ENCODE measurements at places on chromosomes 5 and 9. TPM values are rescaled to one million over a fixed set of nuclear protein-coding genes. Genes with fewer than 3 reads are reported as not detected.

Gene LVRN
- total RNA-seq: not detected

Gene TAF11L5
- not detected for total RNA-seq

Gene NME5
- total RNA-seq: not detected

Gene DIPK1B
- total RNA-seq: 0.10 TPM

Gene ZBED3
- 3.3 TPM for total RNA-seq

Gene KDM3B
- 36.2 TPM for total RNA-seq

Gene RANBP3L
- total RNA-seq: 0.10 TPM

Gene GFI1B
- not detected for total RNA-seq

Gene CCL28
- total RNA-seq: 5.4 TPM

Gene CA9
- total RNA-seq: 0.52 TPM

Gene MEIKIN
- 1.9 TPM for total RNA-seq

Gene LTC4S
- not detected for total RNA-seq

Gene AGTPBP1
- total RNA-seq: 37.6 TPM

Gene EFNA5
- not detected for total RNA-seq

DNA sequence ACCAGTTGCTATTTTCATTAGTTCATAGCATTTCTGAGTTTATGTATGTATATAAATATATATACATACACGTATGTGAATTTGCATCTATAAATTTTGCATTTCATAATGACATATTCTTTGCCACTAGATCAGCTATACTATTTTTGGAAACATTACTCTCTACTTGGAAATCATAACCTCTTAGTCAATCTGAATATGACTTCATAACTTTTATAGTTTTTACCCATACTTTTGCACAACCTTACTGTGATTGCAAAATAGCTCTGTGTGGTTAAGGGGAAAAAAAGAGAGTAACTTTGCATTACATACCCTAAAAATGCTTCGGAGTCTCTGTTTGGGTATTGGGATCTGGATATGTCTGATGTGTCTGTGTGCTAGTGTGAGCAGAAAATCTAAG lies 44.9 kb upstream of the ADAMTSL1 start:
- DNase-seq: no peak
- H3K27me3 ChIP-seq: no peaks in the 10 kb centered on the region

DNA sequence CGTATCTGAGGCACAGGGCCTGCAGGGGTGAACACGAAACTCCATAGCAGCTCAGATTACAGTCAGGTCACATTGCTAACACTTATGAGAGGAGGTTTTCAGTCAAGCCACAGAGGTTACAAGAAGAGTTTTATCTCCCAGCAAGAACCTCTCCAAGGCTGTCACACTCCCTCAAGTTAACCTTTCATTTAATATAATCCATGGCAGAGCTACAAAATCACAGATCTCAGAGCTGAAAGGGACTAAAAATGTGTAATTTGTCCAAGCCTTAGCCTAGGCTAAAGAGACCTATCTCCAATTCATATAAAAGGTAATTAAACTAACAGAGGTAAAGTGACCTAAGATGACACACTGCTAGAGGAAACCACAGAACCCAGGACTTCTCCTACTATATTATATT lies 57.2 kb downstream of the MLANA start:
- H3K27me3 ChIP-seq: no peaks in the 10 kb centered on the region
- no peaks in the 10 kb centered on the region for H3K36me3 ChIP-seq
- peaks cover 19% of the 10 kb centered on the region for H3K4me1 ChIP-seq

GRCh38 chr9:120481248-120481647 lies 98.7 kb downstream of the CDK5RAP2 start:
- H3K4me3 ChIP-seq: no peak overlapping the region
- H3K4me1 ChIP-seq: no peaks in the 10 kb centered on the region
- no peaks in the 10 kb centered on the region for H3K27me3 ChIP-seq
- H3K36me3 ChIP-seq: peaks cover 21% of the 10 kb centered on the region

DNA sequence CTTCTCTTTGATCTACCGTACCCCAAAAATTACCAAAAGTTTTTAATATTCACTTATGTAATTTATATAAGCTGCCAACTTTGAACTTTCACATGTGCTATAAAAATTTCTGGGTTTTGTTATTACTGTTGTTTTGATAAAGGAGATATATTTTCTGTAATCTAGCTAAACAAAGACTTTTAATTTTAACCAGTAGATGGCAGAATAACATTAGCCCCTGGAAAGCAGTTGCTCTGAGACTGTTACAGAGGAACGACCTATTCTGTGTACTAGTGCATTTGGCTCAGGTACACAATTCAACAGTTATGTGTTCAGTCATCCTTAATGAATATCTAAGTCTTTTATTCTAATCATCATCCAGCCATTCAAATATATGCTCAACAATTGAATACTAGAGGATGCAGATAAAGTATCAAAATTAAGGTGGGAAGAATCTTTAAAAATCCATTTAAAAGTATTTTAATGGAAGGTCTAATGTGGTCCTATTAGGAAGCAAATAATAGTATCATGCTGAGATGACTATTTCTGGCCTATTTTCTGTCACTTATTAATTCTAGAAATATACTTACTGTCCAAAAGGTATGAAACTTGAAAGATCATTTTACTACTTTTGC lies 8.6 kb downstream of the KLHL9 start:
- H3K27ac ChIP-seq: no peak overlapping the region
- H3K36me3 ChIP-seq: peaks cover 8% of the 10 kb centered on the region
- peaks cover 41% of the 10 kb centered on the region for H3K4me1 ChIP-seq

DNA sequence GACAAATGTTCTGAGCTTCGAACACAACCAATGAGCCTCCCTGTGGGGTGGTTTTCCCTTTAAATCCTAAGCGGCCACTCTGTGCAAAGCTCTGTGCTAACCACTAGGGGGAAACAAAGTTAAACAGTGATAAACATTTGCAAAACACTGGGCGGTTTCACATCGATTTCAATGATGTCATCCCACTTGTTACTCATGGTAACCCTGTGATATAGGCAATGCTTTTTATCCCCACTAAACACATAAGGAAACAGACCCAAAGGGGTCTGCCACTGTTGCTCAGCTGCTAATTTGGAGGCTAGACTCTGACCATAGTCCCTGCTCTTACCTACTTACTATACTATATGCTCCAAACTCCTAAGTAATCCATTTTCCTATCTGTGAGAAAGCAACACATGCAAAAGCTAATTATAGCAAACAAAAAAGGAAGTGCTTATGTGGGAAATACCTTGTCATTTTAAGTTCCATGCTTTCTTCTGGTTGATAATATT lies 57.3 kb downstream of the PTPN3 start:
- no peaks in the 10 kb centered on the region for H3K36me3 ChIP-seq
- no peak overlapping the region for H3K27ac ChIP-seq
- no peak overlapping the region for H3K4me3 ChIP-seq
- H3K27me3 ChIP-seq: peaks cover 6% of the 10 kb centered on the region
- H3K4me1 ChIP-seq: peaks cover 16% of the 10 kb centered on the region
- DNase-seq: peak; percentile 79

GRCh38 chr9:95008151-95008771 lies 281.8 kb downstream of the AOPEP start:
- DNase-seq: no peak
- no peak overlapping the region for H3K4me3 ChIP-seq
- H3K36me3 ChIP-seq: no peaks in the 10 kb centered on the region
- H3K27me3 ChIP-seq: peaks cover 9% of the 10 kb centered on the region

DNA sequence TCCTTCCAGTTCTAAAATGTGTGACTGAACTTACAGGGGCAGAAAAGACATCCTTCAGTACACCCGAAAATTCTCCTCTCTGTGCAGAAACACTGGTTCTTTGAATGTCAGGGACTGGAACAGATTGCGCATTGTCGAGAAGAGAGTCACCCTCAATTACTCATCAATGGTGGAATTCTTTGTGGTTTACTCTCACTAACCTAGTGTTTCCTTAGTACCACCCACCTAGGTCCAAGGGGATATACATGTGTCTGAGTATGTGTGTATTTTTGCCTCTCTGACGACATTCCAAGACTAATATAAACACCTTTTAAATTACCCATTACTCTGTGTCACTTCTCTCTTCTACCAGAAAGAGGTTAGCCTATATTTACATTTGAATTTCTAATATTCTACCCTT lies 660.8 kb downstream of the TLE1 start:
- DNase-seq: no peak
- H3K27ac ChIP-seq: no peak overlapping the region
- no peaks in the 10 kb centered on the region for H3K4me1 ChIP-seq
- no peaks in the 10 kb centered on the region for H3K36me3 ChIP-seq
- H3K4me3 ChIP-seq: no peak overlapping the region

DNA sequence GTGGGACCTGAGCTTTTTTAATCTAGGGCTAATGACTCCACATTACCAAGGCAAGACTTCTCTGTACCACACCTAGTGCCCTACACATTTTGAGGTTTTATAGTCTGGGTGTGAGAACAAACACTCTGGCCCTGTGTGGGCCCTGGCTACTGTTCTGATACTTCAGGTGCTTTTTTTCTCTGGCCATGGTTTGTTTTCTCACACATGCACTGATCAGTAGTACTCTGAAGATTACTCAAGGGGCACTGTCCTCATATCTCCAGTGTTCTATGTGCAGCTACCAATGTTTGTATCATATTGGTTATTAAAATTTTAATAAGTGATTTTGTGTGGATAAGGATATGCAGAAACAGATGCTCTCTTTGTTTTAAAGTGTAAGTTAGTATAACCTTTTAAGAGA lies 5.9 kb upstream of the C9orf40 start:
- DNase-seq: no peak
- no peak overlapping the region for H3K4me3 ChIP-seq
- H3K36me3 ChIP-seq: peaks cover 28% of the 10 kb centered on the region
- no peak overlapping the region for H3K27ac ChIP-seq
- no peaks in the 10 kb centered on the region for H3K27me3 ChIP-seq
- H3K4me1 ChIP-seq: peaks cover 9% of the 10 kb centered on the region

- H3K4me1 ChIP-seq: no peaks in the 10 kb centered on the region
- no peak for DNase-seq
- peaks cover 12% of the 10 kb centered on the region for H3K36me3 ChIP-seq
- H3K27ac ChIP-seq: no peak overlapping the region
- H3K27me3 ChIP-seq: no peaks in the 10 kb centered on the region
Measured at GRCh38 chr5:102875721-102876123, 120.6 kb downstream of the PAM start.

GRCh38 chr9:78590068-78590467 lies 293.1 kb downstream of the PSAT1 start:
- H3K27me3 ChIP-seq: no peaks in the 10 kb centered on the region
- no peaks in the 10 kb centered on the region for H3K36me3 ChIP-seq
- H3K27ac ChIP-seq: no peak overlapping the region
- DNase-seq: no peak
- no peaks in the 10 kb centered on the region for H3K4me1 ChIP-seq

- H3K36me3 ChIP-seq: peaks cover 9% of the 10 kb centered on the region
- DNase-seq: peak; percentile 15
- H3K4me3 ChIP-seq: no peak overlapping the region
- no peak overlapping the region for H3K27ac ChIP-seq
Measured at GRCh38 chr9:36987891-36988290, 46.2 kb downstream of the PAX5 start.

DNA sequence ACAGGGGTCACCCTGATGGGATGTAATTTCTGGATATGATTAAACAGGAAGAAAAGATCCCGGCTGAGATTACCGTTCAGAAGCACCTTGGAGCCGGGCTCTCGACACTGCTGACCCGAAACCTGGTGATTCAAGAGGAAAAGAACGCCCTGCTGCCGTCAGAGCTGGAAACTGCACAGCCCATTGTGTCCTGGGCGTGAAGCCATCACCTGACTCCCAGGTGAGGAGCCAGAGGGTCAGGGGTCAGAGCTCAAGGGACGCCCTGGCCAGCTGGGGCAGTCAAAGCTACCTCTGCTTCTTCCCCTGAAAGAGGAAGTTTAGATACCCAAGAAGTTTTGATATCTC lies 17.8 kb upstream of the SLC12A7 start:
- no peaks in the 10 kb centered on the region for H3K4me1 ChIP-seq
- H3K4me3 ChIP-seq: no peak overlapping the region
- no peaks in the 10 kb centered on the region for H3K27me3 ChIP-seq
- H3K36me3 ChIP-seq: no peaks in the 10 kb centered on the region

DNA sequence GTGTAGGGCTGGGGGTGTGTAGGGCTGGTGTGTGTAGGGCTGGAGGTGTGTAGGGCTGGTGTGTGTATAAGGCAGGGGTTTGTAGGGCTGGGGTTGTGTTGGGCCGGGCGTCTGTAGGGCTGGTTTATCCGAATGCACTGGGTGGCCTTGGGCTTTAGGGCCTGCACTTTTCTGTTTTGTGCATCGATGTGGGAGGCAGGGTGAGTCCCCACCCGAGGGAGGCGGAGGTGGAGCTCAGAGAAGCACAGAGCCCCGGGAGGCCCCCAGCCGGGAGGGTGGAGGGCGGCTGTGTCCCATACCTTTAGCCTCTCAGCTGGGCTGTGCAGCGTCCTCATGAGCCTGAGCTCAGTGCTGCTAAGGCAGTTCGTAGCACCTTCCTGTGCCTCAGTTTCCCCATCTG lies 13.5 kb downstream of the COL5A1 start:
- H3K4me3 ChIP-seq: no peak overlapping the region
- H3K36me3 ChIP-seq: no peaks in the 10 kb centered on the region
- H3K4me1 ChIP-seq: no peaks in the 10 kb centered on the region

DNA sequence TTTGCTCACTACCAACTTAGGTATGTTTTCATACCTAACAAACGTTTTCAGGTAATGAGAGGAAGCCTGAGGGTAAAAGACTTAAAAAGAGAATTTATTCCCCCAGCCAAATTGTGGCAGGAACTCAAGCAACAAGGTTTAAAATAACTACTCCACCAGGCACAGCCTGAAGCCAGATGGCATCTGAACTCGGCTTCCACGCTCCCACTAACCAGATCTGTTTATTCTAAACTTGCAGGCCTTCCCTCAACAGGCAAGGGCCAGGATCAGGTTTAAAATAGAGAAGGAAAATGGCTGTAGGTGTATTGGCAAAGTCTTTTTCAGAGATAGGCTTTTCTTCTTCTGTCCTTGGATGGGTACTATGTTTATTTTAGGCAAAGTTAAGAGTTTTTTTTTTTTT lies 89.4 kb downstream of the OTULIN start:
- no peaks in the 10 kb centered on the region for H3K4me1 ChIP-seq
- H3K36me3 ChIP-seq: peaks cover 22% of the 10 kb centered on the region
- H3K4me3 ChIP-seq: no peak overlapping the region
- DNase-seq: no peak
- no peak overlapping the region for H3K27ac ChIP-seq

DNA sequence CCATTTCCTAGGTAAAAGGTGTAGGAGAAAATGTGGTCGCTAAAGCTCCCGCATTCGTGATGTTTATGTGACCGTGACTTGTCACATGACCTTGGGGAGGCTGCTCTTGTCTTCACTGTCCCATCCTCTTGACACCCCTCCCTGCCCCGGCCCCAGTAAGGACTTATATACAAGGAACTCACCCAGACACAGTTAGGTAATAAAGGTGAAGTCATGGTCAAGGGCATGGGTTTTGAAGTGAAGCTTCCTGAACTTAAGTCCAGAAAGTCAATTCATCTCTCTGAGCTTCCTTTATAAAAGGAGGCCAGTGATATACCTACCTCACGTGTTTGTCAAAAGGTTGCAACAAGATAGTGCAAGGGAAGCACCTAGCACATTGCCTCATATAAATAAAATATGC lies 17.6 kb downstream of the FGF1 start:
- no peak for DNase-seq
- H3K4me1 ChIP-seq: no peaks in the 10 kb centered on the region

DNA sequence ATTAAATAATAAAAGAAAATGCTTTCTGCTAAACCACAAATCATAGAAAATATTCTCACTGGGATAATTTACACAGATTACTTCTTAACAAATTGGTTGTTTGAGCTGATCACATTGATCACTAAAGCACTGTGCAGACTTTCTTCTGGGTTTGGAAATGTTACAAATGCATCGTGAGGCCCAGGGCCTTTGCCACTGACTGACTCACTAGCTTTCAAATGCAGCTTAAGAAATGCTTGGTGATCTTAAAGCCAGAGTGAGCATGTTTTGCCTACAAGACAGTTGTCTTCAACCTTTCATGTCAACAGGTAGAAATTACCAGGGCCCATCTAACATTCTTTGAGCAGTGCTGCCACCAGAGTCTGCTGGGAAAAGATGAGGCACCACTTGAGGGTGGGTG lies 252.3 kb upstream of the ADRA1B start:
- no peaks in the 10 kb centered on the region for H3K27me3 ChIP-seq
- H3K4me3 ChIP-seq: no peak overlapping the region
- no peaks in the 10 kb centered on the region for H3K36me3 ChIP-seq
- no peak overlapping the region for H3K27ac ChIP-seq
- no peaks in the 10 kb centered on the region for H3K4me1 ChIP-seq
